ENCODE measurements at places on chromosomes 2 and 18.

DNA sequence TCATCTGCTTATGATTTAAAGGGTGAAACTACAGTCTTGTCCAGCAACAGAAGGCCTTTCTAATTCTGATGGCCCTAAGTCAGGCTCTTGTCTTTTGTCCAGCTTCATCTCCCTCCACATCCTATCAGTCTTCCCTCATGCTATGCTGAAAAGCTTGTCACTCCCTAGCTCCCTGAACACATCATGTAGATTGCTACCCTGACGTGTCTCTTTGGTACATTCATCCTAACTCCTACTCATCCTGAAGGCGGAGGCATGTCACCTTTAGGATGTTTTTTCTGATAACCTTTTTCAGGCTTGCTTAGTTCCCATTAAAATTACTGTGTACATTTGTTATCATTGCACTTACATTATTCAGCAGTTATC is 78.4 kb upstream of the ARL5A start:
- no peak for DNase-seq

- DNase-seq, result peak; percentile 17
Observed at GRCh38 chr2:159201360-159202063, 85.0 kb downstream of the WDSUB1 start.

DNA sequence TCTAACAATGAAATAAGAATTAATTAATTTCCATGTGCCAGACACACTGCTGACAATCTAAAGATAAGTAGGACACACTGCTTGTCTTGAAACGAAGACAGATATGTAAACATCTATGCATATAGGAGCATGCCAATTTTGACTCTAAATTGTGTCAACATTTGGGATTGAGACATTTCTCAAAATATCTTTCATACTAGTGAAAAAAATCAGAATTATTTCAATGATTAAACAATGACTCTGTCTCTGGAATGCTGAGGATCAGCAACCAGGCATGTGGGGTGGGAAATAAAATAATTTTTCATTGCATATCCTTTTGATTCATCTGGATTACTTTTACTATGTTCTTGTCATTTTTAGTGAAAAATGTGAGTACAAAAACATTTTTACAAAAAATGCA is 262.6 kb upstream of the SYT4 start:
- no peak for DNase-seq

GRCh38 chr2:172088245-172089004 is 3.1 kb downstream of the DLX1 start:
- no peak for DNase-seq

GRCh38 chr2:16487686-16488085 is 177.9 kb downstream of the CYRIA start:
- DNase-seq, result no peak

DNA sequence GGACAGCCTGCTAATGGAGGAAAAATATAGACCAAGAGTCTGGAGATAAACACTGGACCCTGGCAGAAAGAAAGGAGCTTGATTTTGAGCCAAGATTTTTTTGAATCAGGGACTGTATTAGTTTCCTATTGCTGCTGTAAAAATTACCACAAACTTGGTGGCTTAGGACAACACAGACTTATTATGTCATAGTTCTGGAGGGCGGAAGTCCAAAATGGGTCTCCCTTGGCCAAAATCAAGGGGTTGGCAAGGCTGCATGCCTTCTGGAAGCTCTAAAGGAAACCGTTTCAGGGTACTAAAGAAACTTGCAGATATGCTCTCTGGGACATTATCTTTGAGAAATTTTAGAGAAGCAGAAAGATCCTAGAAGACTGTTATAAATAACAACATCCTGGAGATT is 140.1 kb downstream of the BABAM2 start:
- no peak for DNase-seq

- DNase-seq, result no peak
Observed at GRCh38 chr2:98617149-98617548, 8.8 kb downstream of the UNC50 start.

GRCh38 chr18:51135795-51136194 is 61.7 kb downstream of the MEX3C start:
- no peak for DNase-seq

- no peak for DNase-seq
Observed at GRCh38 chr18:61955644-61956043, 62.8 kb upstream of the RNF152 start.

- DNase-seq, result no peak
Observed at GRCh38 chr2:190599073-190599472, 49.8 kb upstream of the NAB1 start.

GRCh38 chr2:30265052-30266015 is 34.0 kb downstream of the LBH start:
- no peak for DNase-seq

- no peak for DNase-seq
Observed at GRCh38 chr2:222272446-222273015, 26.3 kb downstream of the PAX3 start.

GRCh38 chr2:64650722-64651338 is 2.9 kb downstream of the SERTAD2 start:
- DNase-seq, result no peak

GRCh38 chr2:234258562-234259141 is 208.2 kb downstream of the SPP2 start:
- no peak for DNase-seq

GRCh38 chr2:16248571-16249105 is 308.3 kb downstream of the MYCN start:
- DNase-seq, result no peak

DNA sequence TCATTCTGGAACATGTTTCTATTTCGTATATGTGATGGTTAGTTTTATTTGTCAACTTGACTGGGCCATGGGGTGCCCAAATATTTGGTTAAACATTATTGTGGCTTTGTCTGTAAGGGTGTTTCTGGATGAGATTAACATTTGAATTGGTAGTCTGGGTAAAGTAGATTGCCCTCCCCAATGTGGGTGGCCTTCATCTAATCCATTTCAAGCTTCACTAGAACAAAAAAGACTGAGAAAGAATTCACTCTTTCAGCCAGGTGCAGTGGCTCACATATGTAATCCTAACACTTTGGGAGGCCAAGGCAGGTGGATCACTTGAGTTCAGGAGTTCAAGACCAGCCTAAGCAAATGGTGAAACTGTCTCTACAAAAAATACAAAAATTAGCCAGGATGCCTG is 55.7 kb upstream of the TANC1 start:
- DNase-seq, result no peak

GRCh38 chr2:189530965-189531637 is 49.5 kb downstream of the SLC40A1 start:
- no peak for DNase-seq

DNA sequence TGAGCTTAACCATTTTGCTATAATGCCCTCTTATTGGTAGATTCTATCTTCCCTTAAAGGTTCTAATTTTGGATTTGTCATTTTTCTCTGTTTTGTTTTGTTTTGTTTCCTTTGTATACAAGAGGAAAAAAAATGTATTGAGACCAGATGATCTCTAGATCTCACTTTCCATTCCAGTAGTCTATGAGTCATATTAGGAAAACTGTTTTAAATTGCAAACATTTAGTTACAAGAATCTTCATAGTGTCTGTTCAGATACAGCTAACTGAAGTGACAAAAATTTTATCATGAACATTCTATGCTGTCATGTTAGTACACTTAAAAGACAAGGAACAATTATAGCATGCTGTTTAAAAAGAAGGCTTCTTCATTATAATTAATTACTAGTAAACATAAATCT is 322.8 kb downstream of the LRRTM4 start:
- no peak for DNase-seq

GRCh38 chr2:132521341-132521740 is 104.7 kb downstream of the GPR39 start:
- DNase-seq, result no peak

DNA sequence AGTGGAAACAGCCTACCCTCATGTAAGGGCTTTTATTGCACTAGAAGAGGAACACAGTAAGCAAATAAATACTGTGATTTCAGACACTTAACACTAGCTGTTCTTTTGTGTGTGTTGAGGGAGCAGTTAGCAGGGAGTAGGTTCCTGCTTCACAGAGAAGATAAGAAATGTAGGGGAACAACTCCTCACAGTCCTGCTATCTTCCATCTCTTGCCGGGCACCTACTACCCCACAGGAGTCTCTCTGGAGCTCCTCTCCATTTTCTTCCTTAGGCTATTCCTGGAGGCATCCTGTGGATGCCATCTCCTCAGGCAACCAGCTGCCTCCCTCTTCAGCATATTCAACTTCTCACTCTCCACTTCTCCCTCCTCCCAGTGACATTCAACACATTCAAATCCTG is 145.0 kb downstream of the SRBD1 start:
- DNase-seq, result no peak

- DNase-seq, result peak; percentile 12
Observed at GRCh38 chr18:11654736-11655605, 34.1 kb upstream of the GNAL start.

GRCh38 chr18:5709476-5710095 is 165.8 kb upstream of the EPB41L3 start:
- DNase-seq, result no peak

DNA sequence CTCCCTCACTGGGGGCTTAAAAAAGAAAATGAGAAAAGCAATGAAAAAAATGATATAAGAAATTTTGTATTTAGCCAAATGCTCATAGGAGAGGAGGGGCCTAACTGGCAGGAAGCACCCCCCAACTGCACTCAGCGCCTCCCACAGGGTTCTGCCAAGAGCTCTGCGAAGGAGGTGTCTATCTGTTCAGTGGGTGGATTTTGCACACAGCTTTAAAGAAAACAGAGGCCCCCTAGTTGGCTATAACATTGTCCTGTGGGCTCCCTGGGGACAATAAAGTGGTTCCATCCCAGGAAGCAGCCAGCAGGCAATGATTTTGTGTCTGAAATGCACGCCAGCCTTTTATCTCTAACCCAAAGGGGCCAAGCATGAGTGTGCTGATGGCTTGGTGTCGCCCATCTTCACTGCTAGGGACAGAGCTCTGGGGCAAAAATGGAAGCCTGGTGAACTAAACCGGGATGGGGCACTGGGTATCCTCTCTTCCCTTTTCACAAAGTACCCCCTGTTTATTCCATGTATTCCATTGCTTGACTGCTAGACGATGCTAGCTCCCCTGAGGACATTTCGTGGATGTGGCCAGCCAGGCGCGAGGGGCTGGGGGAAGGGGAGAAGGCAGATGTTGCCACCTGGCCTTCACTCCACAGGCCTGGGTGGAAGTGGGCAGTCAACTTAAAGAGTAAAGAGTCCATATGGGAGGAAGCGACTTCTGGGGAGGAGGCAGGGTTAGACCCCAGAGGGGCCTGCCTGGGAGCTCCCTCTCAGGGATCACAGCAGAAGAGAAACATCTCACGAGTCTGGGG is 205.7 kb downstream of the CYP26B1 start:
- no peak for DNase-seq

DNA sequence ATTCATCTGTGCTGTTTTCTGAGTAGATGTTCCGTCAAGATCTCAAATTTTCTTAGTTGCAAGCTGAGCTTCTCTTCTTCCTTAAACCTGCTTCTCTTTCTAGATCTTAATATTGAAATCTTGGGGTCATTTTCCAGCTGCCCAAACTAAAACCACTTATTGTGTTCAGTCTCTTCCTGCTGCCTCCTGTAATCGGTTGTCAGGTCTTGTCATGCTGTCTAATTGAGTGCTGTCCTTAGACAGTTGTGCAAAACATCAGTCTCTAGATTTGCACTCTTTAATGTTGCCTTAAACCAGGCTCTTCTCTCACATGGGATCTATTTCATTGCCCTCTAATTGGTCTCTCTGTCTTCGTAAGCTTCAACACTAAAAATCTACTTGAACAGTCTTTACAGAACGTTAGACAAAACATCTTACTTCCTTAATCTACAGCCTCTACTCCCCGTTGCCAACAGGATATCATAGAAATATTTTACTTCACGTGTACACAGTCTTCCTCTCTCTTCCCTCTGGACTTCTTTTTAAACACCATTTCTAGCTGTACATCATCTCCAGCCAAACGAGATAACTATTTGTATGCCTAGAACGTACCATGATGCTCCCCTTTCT is 34.9 kb downstream of the GPD2 start:
- no peak for DNase-seq

DNA sequence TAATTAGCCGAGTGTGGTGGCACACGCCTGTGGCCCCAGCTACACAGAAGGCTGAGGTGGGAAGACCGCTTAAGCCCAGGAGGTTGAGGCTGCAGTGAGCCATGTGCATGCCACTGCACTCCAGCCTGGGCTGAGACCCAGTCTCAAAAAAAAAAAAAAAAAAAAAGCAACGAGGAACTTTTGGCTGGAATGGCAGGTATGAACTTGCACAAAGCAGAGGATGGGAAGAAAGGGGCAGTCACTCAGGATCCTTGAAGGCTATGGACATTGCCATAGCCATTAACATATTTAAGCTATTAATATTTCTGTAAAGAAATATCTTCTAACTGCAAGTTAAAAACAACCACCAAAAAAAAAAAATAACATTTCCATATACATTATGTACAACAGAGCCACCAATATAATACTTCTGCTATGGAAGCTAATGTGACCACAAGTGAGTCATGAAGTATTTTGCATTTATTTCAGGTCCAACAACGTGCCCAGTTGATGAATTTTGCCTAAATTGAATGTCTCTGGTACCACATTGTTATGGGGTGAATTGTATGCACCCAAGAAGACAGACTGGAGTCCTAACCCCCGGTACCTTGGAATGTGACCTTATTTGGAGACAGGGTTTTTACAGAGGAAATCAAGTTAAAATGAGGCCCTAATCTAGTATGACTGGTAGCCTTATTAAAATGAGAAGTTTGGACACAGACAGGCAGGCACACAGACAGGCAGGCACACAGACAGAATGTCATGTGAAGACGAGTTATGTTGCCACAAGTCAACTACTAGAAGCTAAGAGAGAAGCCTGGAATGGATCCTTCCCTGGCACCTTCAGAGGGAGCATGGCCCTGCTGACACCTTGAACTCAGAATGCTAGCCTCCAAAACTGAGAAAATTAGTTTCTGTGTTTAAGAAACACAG is 102.8 kb downstream of the RBMS1 start:
- no peak for DNase-seq

DNA sequence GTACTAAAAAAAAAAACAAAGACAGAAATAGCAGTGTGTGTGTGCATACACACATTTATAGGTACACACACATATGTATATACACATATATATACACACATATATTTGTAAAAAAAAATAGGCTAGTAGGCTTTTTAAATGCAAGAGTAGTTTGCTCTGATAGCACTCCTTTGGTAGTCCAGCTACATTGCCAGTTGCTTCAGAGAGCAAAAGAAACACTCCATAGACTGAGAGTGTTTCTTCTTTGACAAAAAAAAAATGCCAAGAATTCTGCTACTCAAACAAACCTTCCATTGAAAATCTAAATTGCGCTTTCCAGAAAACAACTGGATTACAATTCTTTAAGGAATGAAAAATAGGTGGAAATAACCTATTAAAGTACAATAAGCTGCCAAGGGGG is 365.9 kb upstream of the GALNT5 start:
- no peak for DNase-seq

- no peak for DNase-seq
Observed at GRCh38 chr2:189982780-189983394, 79.6 kb downstream of the MSTN start.

- no peak for DNase-seq
Observed at GRCh38 chr18:8359076-8359475, 250.2 kb upstream of the RAB12 start.

DNA sequence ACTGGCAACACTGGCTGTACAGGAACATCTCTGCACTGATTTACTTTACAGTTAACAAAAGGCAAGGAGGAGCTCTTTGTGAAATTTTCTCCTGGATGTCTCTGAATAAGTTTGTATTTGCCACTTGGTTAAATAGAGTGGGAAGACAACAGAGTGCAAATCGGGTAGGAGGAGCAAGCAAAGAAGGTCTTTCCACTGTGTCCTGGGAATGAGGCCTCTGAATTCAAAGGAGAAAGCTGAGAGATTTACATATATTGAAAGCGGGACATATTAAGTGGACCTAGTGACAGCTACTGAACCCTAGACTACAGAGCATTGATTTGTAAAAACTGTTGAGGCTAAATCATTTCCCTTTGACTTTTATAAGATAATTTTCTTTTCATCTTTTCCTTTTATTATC is 117.4 kb upstream of the CHRNA1 start:
- no peak for DNase-seq
